ENCODE measurements at places on chromosomes 1 and 21.

DNA sequence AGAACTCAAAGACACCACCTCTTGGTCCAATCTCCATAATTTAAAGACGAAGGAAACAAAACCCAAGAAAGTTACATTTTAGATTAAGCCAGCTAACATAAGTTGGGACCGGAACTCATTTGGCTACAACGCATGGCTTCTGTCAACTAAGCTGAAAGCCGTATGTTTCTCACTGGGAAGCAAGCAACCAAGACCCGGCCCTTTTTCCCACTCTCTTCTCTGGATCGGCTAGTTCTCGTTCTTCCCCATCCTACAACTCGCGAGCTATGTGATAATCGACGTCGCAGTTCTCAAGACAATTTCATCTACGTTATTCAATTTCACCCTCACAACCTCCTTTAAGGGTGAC lies 601 bp downstream of the CCT8 start:
- DNase-seq: peak; percentile 28

- no peak for DNase-seq
These were observed 58.7 kb downstream of the NRDC start for GRCh38 chr1:51819810-51820209.

DNA sequence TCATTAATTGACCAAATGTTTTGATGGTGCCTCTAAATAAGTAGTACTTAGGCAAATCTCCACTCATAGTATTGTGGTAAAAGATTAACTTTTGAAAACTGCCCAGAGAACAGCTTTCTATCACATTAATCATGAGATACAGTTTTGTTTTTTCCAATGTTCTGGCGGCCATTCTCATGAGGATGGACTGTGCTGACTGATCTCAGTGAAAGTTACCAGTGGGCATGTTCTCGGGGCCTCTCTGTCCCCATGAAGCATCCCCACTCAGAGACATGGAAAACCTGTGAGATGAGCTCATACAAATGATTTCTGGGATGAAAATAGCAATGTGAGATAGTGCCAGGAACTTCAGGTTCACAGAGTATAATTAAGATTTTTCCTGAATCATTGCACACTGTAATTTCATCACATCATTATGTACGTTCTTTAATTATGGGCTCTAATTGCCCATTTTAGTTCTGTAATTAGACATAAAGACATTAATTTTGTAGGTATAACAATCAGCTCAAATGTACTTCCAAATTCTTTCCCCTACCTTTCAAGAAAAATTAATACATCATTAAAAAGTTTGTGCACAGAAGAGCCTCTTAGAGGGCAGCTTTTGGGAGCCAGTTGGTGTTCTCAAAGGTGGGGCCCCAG lies 40.5 kb downstream of the DDR2 start:
- DNase-seq: no peak

- DNase-seq: peak; percentile 88
These were observed 238.3 kb downstream of the HLX start for GRCh38 chr1:221117548-221117951.

DNA sequence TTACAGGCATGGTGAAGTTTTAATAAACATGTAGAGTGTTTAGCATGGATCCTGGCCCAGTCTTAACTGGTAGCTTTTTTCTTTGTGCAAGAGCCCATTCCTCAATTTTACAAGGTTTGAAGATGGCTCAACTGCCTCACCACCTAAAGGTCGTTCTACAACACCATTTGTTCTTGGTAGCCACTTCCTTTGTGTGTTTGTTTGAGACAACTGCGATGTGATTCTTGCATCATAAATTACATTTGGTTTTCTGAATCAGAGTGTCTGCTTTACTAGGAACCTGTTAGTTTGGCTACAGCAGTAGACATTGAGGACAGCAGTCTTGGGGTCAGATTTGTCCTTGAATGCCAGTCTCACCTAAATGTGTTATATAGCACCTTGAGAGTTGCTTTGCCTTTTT lies 3.3 kb downstream of the PLEKHM2 start:
- DNase-seq: no peak

- no peak for DNase-seq
These were observed 126.7 kb downstream of the NR5A2 start for GRCh38 chr1:200154069-200154767.

- no peak for DNase-seq
These were observed 57.9 kb upstream of the AJAP1 start for GRCh38 chr1:4596486-4596885.

DNA sequence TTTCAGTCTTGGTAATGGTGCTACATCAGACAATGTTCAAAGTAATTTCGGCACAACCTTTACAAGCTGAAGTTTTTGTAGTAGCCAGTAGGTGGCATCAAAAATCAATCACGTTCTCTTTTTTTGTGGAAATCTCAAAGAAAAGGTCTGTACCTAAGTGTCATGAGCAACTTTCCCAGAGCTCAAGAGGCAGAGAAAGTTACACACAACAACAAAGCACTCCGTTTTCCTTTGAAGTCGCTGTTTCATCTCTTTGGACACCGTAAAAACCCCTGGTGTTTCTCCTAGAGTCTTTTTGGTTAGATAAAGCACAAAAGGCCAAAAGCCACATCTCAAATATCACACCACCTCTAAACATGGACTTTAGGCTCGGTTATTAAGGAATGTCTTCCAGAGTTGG lies 131.6 kb downstream of the LHX8 start:
- peak; percentile 2 for DNase-seq

GRCh38 chr1:167104256-167104633 lies 10.4 kb downstream of the STYXL2 start:
- no peak for DNase-seq

DNA sequence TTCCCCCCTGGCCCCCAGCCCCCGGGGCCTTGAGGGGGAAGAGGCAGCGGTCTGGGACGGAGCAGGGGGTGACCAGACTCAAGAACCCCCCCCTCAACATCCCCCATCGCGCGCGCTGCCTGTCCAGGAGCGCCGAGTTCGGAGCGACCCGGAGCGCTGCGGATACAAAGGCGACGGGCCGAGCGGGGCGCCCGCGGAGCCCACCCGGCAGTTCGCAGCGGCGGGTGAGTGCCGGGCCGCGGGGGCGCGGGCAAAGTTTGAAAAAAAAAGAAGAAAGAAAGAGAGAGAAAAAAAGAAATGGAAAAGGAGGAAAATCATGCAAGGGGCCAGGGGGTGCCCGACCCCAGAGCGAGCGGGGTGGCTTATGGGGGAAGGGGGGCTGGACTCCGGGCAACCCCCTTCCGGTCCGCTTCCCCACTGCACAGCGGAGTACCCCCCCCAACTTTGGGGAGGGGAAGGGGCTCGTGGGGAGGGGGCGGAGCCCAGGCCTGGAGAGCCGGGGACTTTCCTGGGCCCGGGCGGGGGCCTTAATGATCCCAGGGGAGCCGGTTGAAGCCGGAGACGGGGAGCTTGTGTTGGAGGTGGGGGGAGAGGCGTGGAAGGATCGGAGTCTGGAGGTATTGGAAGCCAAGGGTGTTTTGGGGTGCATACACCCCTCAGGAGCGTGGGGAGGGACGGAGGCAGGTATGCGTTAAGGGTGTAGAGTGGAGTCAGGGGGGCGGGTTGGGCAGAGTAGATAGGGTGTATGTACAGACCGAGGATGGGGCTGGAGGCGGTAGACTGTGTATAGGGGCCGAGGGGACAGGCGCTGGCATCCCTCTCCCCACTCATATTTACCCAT lies 502 bp downstream of the VANGL2 start:
- DNase-seq: no peak

DNA sequence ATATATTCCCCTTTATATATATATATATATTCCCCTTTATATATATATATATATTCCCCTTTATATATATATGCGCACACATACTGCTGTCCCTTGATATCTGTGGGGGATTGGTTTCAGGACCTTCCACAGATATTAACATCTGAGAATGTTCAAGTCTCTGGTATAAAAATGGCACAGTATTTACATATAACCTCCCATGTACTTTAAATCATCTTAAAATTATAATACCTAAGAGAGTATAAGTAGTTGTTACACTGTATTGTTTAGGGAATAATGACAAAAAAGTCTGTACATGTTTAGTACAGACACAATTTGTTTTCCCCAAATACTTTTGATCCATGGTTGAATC lies 45.8 kb downstream of the NR5A2 start:
- no peak for DNase-seq

GRCh38 chr1:206940588-206940936 lies 5.7 kb downstream of the PIGR start:
- DNase-seq: no peak

DNA sequence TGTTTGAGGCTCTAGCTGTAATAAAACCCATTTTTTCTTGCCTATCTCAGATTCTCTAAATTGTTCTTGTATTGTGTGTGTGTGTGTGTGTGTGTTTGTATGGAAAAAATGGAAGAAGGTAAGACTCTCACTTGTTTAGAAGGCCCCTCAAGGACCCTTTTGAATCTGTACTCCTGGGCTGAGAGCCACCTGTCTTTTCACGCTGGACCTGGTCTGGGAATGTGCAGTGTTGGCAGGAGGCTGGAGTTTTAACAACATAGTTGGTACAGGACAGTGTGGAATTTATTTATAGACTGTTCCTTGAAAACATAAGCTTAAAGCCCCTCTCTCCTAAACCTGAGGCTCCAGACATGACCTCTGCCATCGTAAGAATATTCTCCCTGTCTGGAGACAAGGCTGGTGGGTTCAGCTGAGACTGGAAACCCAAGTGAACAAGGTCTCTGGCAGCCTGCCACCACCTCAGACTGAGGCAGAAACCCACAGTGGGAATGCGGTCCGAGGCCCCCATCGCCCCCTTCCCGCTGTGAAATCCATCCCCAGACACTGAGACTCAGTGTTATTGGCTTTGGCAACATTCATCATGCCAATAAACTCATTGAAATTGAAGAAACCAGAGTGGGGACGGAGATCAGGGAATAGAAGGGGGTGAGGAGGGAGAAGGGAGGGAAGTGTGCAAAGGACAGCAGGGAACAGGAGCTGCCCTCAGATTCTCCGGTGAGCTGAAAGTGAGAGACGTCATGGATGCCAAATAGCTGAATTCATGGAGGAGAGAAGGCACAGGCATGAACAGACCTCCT lies 24.6 kb upstream of the PLXNA2 start:
- no peak for DNase-seq

DNA sequence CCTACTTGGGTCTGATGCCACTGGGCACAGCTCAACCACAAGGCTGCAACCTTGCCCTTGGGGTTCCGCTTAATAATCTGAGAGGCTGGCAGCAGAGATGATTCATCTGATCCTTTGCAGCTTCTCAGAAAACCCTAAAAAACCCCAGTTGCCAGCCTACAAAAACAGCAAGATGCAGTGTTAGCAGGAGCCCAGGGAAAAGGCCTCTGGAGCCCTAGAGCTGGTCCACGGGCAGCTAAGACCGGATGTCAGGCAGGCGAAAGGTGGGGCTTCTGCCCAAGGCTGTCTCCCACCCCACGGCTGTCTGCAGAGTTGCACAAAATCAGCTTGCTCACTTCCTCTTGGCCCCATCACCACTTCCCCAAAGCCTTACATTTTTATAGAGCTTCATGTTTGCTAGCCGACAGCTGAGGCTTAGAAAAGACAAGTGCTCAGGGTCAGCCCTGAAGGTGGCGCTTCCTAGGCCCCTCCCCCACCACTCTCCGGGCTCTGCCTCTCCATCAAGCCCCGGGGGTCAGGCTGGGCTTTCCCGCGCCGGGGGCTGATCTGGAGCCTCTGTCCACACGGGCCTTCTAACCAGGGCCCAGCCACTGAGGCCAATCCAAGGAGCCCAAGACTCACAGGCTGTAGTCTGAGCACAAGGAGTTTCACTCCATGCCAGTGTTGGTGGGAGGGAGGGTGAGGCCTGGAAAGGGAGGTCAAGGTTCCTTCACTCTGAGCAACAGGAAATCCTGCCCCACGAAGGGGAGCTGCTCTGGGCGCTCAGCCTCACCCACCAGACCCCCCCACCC lies 4.2 kb upstream of the ADORA3 start:
- DNase-seq: peak; percentile 63

DNA sequence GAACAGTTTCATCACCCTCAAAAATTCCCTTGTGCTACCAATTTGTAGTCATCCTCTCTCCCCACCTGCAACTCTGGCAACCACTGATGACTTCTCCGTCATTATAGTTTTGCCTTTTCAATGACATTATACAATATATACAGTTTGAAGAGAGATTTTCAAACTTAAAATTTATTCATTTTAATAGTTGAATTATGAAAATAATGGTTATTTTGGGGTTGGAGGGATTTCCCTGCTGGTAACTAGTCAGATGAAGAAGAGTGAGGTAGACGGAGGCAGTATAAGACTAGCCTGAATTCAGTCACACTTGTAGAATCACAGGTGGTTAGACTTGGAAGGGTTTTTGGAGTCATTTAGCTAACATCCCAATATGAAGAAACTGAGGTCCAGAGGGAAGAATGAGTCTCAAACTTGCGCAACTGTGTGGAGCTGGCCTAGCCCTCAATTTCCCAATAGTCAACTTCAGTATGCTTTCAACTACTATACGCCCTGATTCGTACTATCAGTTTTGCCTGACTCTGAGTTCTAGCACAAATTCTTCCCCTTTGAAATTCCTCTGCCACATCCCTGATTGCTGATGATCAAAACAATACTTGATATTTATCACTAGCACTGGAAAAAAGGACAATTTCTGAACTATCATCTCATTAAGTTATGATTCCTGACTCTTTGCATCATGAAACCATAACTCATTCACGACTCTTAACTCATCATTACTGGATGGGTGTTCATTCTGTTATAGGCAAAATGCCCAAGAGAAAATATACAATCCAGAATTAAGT lies 54.2 kb downstream of the VANGL2 start:
- DNase-seq: no peak
